ENCODE measurements at places on chromosomes 6 and 20.

DNA sequence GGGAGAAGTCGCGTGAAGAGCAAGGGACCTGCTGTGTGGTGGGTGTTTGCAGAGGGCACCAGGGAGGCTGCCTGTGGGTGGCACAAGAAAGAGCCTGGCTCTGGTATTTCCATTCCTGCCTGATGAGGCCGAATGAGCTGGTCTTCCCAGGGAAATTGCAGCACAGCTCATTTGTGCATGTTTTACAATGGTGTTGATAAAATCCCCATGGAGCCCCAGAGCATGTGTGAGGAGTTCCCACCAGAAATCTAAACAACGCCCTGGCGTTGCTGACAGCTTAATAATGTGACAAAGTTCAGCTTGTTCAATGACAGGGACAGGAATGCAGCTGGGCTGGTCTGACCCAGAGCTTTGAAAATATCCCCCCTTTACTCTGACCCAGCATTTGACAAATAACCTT, 135.5 kb downstream of the CLIC5 start:
- H3K4me3 ChIP-seq, result no peak overlapping the region
- H3K4me1 ChIP-seq, result peaks cover 23% of the 10 kb centered on the region
- peak overlapping the region; percentile 37 for H3K27ac ChIP-seq

DNA sequence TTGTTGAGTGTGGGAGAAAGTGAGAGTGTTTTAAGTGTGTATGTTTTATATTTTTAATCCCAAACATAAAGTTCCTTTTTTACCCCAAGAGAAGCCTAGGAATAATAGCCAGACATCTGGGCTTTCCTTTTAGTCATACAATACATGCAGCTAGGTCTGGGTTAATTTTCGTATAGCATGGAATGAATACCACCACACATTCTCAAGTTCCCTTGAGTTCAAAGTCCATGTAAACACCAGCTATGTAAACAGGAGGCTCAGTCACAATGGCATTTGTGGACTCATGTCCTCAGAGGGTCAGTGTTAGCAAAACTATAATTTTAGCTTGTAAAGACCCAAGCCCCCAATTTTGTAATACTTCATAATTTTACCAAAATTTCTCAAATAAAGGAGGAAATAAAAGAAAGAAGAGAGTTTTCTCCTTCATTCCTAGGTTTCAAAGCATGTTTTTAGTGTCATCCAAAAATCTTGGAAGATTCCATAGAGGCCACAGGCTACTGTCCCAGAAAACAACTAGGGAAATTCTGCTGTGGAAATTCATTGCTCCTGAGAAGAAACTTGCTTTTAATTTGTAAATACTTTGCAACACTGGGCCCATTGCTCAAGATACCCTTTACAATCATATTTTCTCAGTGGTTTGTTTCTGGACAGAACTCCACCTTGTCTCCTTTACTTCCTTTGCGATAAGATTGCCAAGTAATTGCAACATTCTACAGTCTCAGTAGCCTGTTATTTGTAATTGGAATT, 671.2 kb downstream of the COL12A1 start:
- H3K27ac ChIP-seq, result no peak overlapping the region
- no peaks in the 10 kb centered on the region for H3K27me3 ChIP-seq
- no peak overlapping the region for H3K4me3 ChIP-seq
- H3K36me3 ChIP-seq, result no peaks in the 10 kb centered on the region

DNA sequence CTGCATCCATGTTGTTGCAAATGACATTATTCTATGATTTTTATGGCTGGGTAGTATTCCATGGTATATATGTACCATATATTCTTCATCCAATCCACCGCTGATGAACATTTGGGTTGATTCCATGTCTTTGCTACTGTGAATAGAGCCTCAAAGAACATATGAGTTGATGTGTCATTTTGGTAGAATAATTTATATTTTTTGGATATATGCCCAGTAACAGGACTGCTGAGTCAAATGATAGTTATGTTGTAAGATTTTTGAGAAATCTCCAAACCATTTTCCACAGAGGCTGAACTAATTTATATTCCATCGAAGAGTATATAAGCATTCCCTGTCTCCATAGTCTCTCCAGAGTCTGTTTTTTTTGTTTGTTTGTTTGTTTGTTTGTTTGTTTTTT, 1373.5 kb downstream of the GRIK2 start:
- no peak overlapping the region for H3K4me3 ChIP-seq
- H3K4me1 ChIP-seq, result no peaks in the 10 kb centered on the region
- no peak for DNase-seq
- H3K36me3 ChIP-seq, result no peaks in the 10 kb centered on the region
- no peak overlapping the region for H3K27ac ChIP-seq

DNA sequence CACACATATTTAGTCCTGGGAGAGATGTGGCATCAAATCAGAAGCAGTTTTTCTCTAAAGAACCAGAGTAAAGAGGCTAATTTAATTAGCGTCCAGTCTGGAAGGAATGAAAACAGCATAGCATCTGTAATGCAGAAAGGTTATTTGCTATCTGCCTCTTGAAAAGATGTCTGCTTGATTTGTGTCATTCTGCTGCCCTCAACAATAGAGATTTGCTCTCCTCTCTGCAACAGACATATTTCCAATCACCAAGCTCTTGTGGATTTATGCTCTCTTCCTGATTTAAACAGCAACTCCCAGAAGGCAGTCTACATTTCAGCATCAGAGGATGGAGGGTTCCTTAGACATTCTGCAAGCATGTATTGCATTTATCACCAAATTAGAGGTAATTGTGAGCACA, 53.5 kb upstream of the AKAP12 start:
- H3K4me3 ChIP-seq, result no peak overlapping the region
- H3K36me3 ChIP-seq, result no peaks in the 10 kb centered on the region
- DNase-seq, result no peak
- H3K4me1 ChIP-seq, result no peaks in the 10 kb centered on the region
- H3K27ac ChIP-seq, result no peak overlapping the region

DNA sequence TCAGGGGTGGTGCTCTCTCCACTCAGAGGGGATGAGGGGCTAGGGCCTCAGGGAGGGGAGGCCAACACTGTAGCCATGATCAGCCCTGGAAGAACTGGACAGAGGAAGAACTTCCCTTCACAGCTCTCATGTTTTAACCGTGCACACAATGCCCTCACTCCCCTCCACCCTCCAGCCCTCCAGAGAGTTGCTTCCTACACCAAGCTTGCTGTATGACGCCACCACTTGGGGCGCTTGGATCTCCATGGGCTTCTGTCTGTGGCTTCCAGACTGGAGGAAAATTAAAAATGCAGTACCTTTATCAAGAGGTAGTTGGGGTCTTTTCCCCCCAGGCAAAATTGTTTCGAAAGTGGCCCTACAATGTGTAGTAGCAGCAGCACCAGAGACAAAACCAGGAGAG, 48.4 kb downstream of the ARHGAP40 start:
- H3K4me3 ChIP-seq, result no peak overlapping the region
- peaks cover 8% of the 10 kb centered on the region for H3K4me1 ChIP-seq
- no peaks in the 10 kb centered on the region for H3K27me3 ChIP-seq
- no peak overlapping the region for H3K27ac ChIP-seq
- no peaks in the 10 kb centered on the region for H3K36me3 ChIP-seq

DNA sequence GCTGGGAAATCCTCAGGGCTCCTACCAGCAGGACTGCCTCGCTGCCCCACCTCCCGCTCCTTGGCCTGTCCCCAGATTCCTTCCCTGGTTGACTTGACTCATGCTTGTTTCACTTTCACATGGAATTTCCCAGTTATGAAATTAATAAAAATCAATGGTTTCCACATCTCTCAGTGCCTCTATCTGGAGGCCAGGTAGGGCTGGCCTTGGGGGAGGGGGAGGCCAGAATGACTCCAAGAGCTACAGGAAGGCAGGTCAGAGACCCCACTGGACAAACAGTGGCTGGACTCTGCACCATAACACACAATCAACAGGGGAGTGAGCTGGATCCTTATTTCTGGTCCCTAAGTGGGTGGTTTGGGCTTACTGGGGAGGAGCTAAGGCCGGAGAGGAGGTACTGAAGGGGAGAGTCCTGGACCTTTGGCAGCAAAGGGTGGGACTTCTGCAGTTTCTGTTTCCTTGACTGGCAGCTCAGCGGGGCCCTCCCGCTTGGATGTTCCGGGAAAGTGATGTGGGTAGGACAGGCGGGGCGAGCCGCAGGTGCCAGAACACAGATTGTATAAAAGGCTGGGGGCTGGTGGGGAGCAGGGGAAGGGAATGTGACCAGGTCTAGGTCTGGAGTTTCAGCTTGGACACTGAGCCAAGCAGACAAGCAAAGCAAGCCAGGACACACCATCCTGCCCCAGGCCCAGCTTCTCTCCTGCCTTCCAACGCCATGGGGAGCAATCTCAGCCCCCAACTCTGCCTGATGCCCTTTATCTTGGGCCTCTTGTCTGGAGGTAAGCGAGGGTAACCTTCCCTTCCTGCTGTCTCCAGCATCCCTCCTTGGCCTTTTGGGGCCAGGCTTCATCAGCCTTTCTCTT, at the start of gene CFB:
Gene CFB (plus strand): TSS at position 589 of the 863 bp plus-strand sequence. CDS start 127 bp downstream, at position 716.
- no peaks in the 10 kb centered on the region for H3K36me3 ChIP-seq
- H3K4me3 ChIP-seq, result peak within 1 kb of the TSS; percentile 20
- DNase-seq, result peak; percentile 96
- no peaks in the 10 kb centered on the region for H3K27me3 ChIP-seq
- H3K27ac ChIP-seq, result peak within 1 kb of the TSS; percentile 82

GRCh38 chr6:52176550-52176949, 9.6 kb upstream of the IL17A start:
- H3K4me3 ChIP-seq, result no peak overlapping the region
- H3K36me3 ChIP-seq, result no peaks in the 10 kb centered on the region
- no peaks in the 10 kb centered on the region for H3K27me3 ChIP-seq
- no peak overlapping the region for H3K27ac ChIP-seq

DNA sequence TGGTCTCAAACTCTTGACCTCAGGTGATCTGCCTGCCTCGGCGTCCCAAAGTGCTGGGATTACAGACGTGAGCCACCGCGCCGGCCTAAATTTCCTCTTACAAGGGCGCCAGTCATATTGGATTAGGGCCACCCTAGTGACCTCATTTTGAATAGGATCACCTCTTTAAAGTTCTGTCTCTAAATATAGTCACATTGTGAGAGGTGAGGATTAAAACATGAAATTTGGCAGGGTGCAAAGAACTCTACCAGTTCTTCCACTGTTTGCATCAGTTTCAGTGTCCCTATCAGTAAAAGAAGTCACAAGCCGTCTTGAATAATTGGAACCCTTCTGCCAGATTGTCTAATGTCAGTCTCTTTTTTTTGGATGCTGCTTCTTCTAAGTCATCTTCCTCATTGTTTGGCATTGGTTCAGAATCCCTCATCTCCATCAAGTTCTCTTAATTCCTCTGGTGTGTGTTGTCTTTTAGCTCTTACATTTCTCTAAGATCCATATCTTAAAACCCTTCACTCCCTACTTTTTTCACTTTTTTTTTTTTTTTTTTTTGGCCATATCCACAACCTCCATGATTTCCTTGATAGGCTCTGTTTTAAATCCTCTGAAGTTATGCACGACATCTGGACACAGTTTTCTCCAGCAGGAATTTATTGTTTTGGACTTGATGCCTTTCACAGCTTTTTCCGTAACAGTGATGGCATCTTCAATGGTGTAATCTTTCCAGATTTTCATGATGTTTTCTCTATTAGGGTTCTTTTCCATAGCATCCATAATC, 56.8 kb downstream of the NCOA3 start:
- H3K4me3 ChIP-seq, result no peak overlapping the region
- peak overlapping the region; percentile 57 for H3K27ac ChIP-seq
- DNase-seq, result no peak
- H3K36me3 ChIP-seq, result no peaks in the 10 kb centered on the region

- H3K4me1 ChIP-seq, result peaks cover 11% of the 10 kb centered on the region
- peak overlapping the region; percentile 93 for H3K27ac ChIP-seq
- peak; percentile 93 for DNase-seq
- H3K36me3 ChIP-seq, result no peaks in the 10 kb centered on the region
- H3K27me3 ChIP-seq, result no peaks in the 10 kb centered on the region
Measured at GRCh38 chr6:2245877-2246863, 765 bp upstream of the GMDS start.

- no peak overlapping the region for H3K27ac ChIP-seq
- no peak for DNase-seq
- no peaks in the 10 kb centered on the region for H3K27me3 ChIP-seq
- H3K4me3 ChIP-seq, result no peak overlapping the region
- no peaks in the 10 kb centered on the region for H3K4me1 ChIP-seq
Measured at GRCh38 chr6:132053511-132053910, 102.3 kb upstream of the CCN2 start.

DNA sequence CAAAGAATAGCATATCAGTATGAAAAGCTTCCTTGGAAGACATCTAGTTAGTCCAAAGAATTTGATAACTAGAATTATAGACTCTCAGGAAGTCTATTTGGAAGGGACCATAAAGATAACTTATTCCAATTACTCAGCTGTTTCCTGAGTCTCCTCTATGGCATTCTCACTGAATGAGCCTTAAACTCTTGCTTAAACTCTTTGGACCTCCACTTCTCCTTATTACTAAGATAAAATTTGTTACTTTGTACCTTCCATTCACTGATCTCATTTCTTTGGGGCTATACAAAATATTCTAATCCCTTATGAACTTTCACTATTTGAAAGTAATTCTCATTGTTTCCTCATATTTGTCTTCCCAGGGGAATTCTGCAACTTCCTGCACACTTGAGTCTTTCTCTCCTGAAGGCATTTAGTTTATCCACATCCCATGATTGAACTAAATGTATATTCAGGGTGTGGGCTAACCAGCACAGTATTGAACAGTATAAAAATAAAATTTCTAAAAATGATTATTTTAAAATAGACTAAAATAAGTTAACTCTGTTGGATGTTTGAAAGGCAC, 67.1 kb upstream of the NOTCH4 start:
- H3K4me3 ChIP-seq, result no peak overlapping the region
- H3K36me3 ChIP-seq, result no peaks in the 10 kb centered on the region
- no peaks in the 10 kb centered on the region for H3K4me1 ChIP-seq
- no peaks in the 10 kb centered on the region for H3K27me3 ChIP-seq
- H3K27ac ChIP-seq, result no peak overlapping the region
- DNase-seq, result no peak

GRCh38 chr6:25332655-25333071, 53.5 kb downstream of the CARMIL1 start:
- H3K36me3 ChIP-seq, result no peaks in the 10 kb centered on the region
- no peak overlapping the region for H3K4me3 ChIP-seq
- H3K27ac ChIP-seq, result no peak overlapping the region
- DNase-seq, result no peak

DNA sequence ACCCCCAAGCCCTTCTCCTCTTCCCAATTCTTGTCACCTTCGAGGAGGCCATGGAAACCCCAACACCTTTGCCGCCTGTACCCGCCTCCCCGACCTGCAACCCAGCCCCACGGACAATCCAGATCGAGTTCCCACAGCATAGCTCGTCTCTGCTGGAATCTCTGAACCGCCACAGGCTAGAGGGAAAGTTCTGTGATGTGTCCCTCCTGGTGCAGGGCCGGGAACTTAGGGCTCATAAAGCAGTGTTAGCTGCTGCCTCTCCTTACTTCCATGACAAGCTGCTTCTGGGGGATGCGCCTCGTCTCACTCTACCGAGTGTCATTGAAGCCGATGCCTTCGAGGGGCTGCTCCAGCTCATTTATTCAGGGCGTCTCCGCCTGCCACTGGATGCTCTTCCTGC, 675 bp downstream of the ZBTB9 start:
- peak overlapping the region; percentile 45 for H3K27ac ChIP-seq
- peaks cover 31% of the 10 kb centered on the region for H3K4me1 ChIP-seq
- H3K27me3 ChIP-seq, result no peaks in the 10 kb centered on the region
- peak overlapping the region; percentile 78 for H3K4me3 ChIP-seq
- peaks cover 15% of the 10 kb centered on the region for H3K36me3 ChIP-seq
- no peak for DNase-seq
